ENCODE measurements at places on chromosomes 12 and 14.

DNA sequence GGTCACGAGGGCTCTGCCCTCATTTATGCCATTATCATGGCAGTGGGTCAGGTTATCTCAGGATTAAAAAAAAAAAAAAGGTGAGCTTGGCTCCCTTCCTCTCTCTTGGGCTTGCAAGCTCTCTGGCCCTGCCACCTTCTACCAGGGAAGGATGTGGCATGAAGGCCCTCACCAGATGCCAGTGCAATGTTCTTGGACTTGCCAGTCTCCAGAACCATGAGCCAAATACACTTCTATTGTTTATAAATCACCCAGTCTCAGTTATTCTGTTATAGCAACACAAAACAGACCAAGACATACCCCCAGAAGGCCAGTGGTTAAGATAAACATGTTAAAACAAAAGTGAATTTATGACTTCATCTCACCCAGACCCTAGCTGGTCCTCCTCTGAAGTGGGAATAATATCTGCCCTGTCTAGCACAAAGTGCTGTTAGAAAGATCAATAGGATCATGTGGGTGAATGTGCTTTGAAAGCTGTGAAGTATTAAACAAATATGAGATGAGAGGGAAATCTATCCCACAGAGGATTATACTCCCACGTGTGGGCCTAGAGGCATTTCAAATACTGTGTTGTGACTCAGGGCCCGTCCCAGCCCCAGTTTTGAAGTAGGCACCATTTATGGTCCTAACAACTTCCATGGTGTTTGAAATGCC lies 88.6 kb downstream of the NINJ2 start:
- DNase-seq: peak; percentile 92

DNA sequence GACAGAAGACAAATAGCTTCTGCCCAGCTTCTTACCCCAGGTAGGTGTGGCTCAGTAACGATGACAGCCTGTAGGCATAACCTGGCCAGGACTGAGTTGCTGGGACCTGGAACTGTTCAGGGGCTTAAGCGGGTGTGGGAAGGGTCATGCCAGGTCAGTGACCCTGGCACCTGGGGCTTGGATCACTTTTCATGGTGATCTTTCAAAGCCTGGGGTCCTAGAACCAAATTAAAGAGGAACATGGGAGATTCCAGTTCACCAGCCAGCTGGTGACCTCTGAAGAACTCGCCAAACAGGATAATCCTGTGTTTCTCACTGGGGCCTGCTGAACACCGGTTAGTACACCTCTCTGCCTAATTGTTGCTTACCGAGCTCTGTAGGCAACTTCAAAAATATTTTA lies 102.6 kb upstream of the LMNTD1 start:
- peak; percentile 43 for DNase-seq

- DNase-seq: no peak
Observed at GRCh38 chr12:113345318-113345717, 10.4 kb upstream of the SLC8B1 start.

GRCh38 chr12:19263672-19264071 lies 134.1 kb downstream of the PLEKHA5 start:
- no peak for DNase-seq
